ENCODE measurements at places on chromosomes 12 and 14. TPM values are rescaled to one million over a fixed set of nuclear protein-coding genes. Genes with fewer than 3 reads are reported as not detected.

- DNase-seq = no peak
Observed at GRCh38 chr14:31243860-31244259, 36.3 kb upstream of the HECTD1 start.

- no peak for DNase-seq
Observed at GRCh38 chr12:12798480-12798879, 13.0 kb downstream of the APOLD1 start.

- DNase-seq = no peak
Observed at GRCh38 chr12:24014915-24015832, 65.7 kb upstream of the SOX5 start.

DNA sequence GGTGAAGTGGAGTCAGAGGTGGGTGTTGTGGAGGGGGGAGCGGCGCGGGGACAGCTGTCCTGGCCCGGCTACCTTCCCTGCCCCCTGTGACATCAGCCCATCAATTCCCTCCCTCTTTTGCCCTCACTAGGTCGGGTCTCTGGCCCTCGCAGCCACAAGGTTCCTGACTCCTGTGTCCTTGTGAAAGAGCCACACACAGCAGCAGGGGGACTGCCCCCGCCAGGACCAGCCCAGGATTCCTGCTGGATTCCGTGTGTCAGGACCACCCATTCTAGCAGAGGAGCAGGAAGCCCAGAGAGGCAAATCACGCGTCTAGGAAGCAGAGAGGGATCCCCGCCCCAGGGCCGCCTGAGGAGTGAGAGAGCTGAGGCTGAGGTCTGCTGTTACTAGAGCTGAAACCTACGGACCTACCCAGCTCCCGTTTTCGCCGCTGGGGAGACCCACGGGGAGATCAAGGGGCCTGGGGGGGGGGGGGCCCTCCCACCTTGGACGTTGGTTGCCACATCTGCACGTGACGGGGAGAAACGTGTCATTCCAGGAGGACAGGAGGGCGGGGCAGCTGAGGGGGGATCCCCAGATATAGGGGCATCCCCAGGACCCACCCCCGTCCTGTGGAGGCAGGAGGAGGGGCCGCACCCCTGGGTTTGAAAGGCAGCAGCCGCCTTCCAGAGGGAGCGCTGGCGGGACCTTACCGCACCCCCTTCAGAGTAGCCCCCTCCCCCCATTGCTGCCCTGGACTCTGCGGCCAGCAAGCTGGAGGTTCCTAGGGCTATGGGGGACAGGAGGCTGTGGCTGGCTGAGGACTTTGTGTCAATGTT is 12.5 kb upstream of the INF2 start:
- no peak for DNase-seq

IL31 gene
- not detected for total RNA-seq

CMA1 gene
- not detected for total RNA-seq

CCDC184 gene
- total RNA-seq = 1.2 TPM
